ENCODE measurements at places on chromosomes 7 and 10.
A peak's percentile ranks its signal among the peaks of the same experiment; 100 is the strongest.

GRCh38 chr10:24816868-24817396, 93.2 kb upstream of the ARHGAP21 start:
- no peak for DNase-seq

GRCh38 chr10:34854147-34854601, 39.1 kb upstream of the PARD3 start:
- DNase-seq = no peak

GRCh38 chr7:29723599-29723998, 82.7 kb upstream of the WIPF3 start:
- no peak for DNase-seq

DNA sequence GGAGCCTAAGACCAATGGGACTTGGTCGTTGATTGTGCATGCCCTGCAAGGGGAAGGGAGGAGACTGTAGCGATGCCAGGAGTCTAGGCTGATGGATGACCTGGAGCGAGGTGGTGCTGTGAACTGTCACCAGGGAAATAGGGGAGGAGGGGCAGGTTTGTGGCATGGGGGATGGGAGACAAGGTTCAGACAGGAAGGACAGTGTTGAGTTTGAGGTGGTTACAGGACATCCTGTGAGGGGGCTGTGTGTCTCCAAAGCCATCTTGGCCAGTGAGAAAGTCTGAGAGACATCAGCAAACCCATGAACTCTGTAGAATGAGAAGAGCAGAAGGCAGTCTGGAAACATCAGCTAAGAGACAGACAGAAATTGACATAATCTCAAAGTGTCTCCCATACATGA, 38.5 kb upstream of the KDM7A start:
- no peak for DNase-seq

GRCh38 chr10:11270135-11270857, 252.6 kb downstream of the CELF2 start:
- peak; percentile 66 for DNase-seq

- no peak for DNase-seq
Measured at GRCh38 chr7:116101704-116102103, 71.1 kb upstream of the TFEC start.

DNA sequence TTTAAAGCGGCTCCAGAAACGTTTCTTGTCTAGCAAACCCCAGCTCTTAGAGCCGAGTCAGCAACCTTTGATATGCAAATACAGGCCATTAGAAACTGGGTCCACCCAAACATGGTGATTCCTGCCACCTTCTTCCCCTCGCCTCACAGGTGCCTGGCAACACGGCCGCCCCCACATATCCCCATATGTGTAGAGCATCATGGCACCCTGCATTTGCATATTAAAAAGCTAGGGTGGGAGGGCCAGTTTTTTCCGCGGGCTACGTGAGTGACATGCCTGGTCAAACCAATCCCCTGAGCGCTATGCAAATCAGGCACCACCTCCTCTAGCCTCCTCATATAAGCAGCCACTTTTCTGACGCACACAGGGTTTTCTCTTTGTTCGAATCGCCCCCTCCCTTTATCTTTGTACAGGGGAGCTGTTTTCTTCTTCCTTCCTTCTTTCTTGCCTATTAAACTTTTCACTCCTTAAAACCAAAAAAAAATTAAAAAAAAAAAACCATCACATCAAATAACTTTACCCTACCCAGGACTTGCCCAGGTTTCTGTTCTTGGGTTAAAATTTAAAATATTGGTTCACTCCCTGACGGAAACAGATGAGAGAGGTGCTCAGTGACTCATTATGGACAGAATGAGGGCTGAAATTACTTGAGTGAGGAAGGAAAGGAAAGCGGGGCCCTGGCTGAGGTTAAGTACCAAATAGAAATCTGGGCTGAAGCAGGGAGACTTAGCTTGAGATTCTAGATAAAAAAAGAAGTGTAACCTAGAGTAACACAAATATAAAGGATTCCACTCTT, 59.8 kb downstream of the COA1 start:
- DNase-seq = no peak

GRCh38 chr10:132164761-132165278, 21.9 kb upstream of the DPYSL4 start:
- peak; percentile 66 for DNase-seq

DNA sequence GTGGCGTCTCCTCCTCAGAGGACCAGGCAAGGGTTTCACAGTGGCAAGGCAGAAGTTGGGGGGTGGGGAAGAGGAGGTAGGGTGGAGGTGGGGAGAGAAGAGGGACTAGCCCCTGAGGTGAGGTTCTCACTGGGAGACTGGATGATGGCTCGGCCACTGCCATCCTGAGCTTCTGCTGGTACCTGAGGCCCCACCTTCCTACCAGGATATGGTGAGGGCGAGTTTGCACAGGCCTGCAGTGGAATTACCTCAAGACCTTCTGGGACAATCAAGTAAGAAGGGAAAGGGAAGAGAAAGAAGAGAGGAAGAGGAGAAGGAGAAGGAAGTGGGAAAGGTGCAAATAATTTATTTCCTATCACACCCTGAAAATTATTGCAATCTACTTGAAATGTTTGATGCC, 111.8 kb upstream of the GDF10 start:
- no peak for DNase-seq

GRCh38 chr7:55128693-55129394, 110.0 kb downstream of the EGFR start:
- no peak for DNase-seq

- DNase-seq = no peak
Measured at GRCh38 chr7:148598351-148598750, 7.8 kb downstream of the C7orf33 start.

DNA sequence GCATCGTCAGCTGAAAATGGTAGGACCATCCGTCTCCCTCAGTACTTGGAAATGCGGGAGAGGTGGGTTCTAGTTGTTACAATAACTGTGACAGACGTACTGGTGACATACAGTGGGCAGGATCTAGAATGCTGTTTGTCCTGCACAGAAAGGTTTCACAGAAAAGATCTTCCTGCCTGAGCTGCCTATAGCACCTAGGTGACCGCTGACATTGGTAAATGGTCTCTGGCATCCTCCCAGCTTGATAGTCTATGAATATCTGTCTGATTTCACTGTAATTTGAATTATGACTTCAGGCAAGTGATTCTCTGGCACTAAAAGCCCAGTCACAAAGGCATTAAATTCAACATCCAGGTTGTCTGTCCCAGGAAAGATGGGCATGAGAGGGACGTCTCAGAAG, 38.2 kb upstream of the CCDC3 start:
- DNase-seq = no peak

- DNase-seq = no peak
Measured at GRCh38 chr7:126411821-126412383, 840.8 kb downstream of the GRM8 start.

- DNase-seq = no peak
Measured at GRCh38 chr10:10346390-10347150, 671.1 kb upstream of the CELF2 start.

DNA sequence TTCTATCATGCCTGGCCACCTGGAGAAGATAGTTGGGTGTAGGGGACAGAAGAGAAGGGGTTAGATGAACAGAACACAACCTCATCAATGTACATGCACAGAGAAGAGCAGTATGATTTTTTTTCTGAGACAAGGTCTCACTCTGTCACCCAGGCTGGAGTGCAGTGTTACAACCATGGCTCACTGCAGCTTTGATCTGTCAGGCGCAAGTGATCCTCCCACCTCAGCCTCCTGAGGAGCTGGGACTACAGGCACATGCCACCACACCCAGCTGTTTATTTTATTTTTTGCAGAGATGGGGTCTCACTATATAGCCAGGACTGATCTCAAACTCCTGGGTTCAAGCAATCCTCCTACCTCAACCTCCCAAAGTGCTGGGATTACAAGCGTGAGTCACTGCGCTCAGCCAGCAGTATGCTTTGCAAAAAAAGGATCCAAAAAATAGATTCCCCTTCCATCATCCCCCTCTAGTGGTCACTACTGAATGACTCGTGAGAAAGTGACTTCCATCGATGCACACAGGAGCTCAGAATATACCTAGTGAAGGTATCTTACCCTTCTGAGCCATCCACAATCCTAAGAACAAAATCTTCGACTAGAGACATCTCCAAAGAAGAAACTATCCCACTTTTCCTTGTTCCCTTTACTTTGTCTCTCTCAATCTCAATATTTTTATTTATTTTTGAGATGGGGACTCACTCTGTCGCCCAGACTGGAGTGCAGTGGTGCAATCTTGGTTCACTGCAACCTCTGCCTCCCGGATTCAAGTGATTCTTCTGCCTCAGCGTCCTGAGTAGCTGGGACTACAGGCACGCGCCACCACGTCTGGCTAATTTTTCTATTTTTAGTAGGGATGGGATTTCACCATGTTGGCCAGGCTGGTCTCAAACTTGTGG, 21.0 kb downstream of the ZCWPW1 start:
- DNase-seq = no peak

DNA sequence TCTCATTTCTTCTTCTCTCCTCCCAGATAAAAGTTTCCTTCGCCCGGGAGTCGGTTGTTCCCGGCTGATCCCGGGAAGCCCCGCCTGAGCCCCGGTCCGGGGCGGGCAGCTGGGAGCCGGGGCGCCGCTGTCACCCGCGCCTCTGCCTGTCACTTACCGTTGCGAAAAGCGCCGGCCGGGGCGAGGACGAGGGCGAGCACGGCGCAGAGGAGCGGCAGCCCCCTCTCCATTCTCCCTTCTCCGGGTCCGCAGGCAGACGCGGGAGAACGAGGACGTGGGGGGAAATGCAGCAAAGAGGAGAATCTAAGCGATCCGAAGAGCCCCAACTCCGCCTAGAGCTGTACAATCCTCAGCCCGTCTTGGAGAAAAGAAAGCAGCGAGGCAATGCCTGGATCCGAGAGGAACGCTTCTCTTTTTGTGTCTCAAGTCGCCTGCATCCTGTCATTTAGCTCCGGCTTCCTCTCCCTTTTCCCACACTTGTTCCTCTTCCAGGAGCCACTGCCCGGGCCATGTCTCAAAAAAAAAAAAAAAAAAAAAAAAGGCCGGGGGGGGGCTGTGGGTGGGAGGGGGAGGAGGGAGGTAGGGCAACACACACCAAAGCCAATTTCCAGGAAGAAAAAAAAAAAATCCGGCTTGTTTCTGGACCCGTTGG, at the start of gene NRP1:
Gene NRP1 (minus strand): TSS at position 515 of the 652 bp plus-strand sequence. CDS start 285 bp downstream, at position 230.
- DNase-seq = peak; percentile 31

GRCh38 chr10:131817866-131818509, 82.8 kb upstream of the PPP2R2D start:
- no peak for DNase-seq

- DNase-seq = no peak
Measured at GRCh38 chr10:113945687-113946085, 91.2 kb downstream of the NHLRC2 start.

- peak; percentile 63 for DNase-seq
Measured at GRCh38 chr7:1156782-1157535, 3.0 kb downstream of the ZFAND2A start.
